Fibroblast of skin of scalp (primary cell): ENCODE measurements at places on chromosomes 11 and 22.

DNA sequence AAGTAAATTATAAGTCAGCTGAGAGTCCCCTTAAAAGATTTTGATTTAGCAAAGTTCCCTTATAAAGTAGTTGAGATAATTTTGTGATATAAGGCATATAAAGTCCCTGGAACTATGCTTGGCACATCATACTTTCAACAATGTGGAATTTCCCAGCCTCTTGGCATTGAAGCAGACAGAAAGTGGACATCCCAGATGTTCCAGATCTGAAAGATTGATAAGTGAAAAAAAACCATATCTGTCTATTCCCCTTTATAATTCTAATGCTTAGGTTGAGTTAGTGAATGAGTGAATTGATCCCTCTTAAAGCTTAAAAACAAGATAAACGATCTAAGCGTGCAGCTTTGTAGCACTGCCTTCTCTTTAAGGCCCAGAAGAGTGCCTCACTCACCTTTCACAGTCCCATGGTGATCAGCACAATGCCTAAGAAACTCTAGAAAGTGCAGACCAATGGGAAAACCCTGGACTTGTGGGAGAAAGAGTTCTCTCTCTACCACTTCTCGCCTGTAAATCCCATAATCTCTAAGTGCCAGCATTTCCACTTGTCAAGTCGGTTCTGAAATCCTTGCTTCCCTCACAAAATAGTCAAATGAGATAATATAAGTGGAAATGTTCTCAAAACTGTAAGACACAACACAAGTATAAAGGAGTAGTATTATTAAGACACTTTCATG is 17.8 kb downstream of the FIBIN start:
- DNase-seq: no peak

- DNase-seq: peak; percentile 99
These were observed 4.8 kb upstream of the ELFN2 start for GRCh38 chr22:37431801-37432707.

DNA sequence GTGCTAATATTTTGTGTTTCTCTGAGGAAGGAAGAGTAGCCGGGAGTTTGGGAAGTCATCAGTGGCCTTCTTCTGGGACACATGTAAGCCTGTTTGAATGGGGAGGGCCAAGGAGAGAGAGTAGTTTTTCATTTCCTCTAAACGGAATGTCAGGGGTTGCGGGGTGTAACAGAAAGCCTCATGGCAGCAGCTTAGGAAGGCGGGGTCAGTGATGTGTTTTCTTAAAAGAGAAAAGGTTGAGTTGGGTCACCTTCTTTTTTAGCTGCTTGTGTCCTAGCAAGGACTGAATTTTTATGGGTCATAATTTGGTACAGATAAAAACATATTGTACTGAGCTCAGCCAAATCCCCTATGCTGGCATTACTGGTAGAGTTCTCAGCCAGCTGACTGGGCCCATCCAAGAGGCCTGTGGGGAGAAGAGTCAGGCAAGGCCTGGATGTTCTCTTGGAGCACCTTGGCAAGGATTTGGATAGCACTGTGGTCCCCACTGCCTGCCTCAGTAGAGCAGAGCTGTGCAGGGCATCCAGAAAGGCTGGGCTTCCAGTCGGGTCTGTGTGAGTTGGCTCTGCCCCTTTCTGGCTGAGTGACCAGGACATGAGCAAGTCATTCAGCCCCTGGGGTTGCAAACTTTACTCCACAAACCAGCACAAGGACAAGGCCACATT is 29.4 kb upstream of the NAV2 start:
- DNase-seq: no peak

GRCh38 chr11:33325451-33325850 is 68.3 kb downstream of the HIPK3 start:
- DNase-seq: no peak

GRCh38 chr22:24523873-24524272 is 28.7 kb downstream of the UPB1 start:
- DNase-seq: peak; percentile 56

GRCh38 chr22:27540656-27541396 is 260.7 kb downstream of the MN1 start:
- no peak for DNase-seq

- DNase-seq: no peak
These were observed 1408.8 kb downstream of the TBC1D22A start for GRCh38 chr22:48171271-48171691.
